Activated CD4-positive, alpha-beta memory T cell treated with anti-CD3 and anti-CD28 coated beads, Interleukin-2, amount 10 ng/mL, durations not matched to agents 7 days and 5 days (primary cell): ENCODE measurements at places on chromosomes 12 and 14. TPM values are rescaled to one million over a fixed set of nuclear protein-coding genes. Genes with fewer than 3 reads are reported as not detected.

DNA sequence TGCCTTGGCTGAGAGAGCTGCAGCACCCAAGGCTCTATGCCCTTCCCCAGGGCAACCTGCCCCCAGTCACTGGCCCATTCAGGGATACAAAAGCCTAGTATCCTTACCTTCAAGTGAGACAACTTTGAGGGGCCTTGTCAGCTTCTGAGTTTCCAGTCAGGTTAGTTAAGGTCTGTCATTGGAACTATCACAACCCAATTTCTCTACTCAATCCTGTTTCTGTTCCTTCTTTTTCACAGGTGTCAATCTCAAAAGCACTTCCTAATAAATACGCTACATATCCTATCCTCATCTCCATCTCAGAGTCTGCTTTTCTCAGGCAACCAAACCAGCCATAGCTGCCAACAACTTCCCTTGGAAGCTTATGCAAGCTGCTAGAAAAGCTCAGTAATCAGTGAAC, 4.9 kb upstream of the PTGDR start:
- DNase-seq: no peak

DNA sequence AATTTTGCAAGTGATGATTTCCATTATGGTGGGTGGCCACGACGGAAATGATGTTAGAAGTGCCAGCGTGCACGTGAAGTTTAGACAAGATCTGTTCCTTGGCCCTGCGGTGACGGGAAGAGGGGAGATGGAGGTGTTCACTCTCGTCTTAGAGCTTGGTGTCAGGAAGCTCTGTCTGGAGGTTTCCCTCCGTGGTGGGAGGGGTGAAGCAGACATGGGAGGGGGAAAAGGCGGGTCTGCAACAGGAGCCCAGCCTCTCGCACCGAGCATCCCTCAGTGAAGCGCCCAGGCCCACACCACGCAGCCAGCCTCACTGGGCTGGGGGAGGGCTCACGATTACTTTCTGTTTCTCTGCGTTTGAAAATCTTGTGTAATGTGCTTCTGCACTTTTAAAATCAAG, 26.3 kb downstream of the EML1 start:
- DNase-seq: peak; percentile 18

GRCh38 chr14:78107166-78107565, 63.0 kb upstream of the NRXN3 start:
- DNase-seq: no peak

DNA sequence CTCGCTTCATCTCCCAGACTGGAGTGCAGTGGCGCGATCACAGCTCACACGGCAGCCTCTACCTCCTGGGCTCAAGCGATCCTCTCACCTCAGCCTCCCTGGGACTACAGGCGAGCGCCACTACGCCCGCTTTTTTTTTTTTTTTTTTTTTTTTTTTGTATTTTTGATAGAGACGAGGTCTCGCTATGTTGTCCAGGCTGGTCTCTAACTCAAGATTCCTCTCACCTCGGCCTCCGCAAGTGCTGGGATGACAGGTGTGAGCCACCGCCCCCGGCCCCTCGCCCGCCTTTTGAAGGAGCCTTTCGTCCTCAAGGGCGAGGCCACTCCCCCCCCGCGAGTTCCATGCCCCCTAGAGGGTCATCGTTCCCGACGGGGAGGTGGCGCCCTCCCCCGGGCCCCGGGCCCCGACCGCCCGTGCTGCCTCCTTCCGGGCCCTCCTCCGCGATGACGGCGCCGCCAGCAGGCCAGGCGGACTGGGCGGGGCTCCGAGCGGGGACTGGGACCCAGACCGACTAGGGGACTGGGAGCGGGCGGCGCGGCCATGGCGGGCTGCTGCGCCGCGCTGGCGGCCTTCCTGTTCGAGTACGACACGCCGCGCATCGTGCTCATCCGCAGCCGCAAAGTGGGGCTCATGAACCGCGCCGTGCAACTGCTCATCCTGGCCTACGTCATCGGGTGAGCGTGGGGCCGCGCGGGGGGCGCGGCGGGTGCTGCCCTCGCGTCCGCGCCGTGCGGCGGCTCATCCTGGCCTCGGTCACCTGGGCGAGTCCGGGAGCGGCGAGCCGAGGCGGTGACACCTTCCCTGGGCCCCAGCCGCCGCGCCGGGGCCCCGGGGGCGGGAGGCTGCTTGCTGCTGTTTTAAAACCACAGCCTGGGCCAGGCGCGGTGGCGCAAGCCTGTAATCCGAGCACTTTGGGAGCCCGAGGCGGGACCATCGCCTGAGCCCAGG, at the start of gene P2RX4:
Gene P2RX4, plus strand, starts transcription at position 506 of the 949 bp plus-strand sequence. Its CDS starts 36 bp downstream, at position 542.
- DNase-seq: peak; percentile 92

- DNase-seq: no peak
Observed at GRCh38 chr14:34502001-34502400, 37.5 kb downstream of the EAPP start.

- no peak for DNase-seq
Observed at GRCh38 chr12:56241424-56242303, 11.8 kb downstream of the SLC39A5 start.

DNA sequence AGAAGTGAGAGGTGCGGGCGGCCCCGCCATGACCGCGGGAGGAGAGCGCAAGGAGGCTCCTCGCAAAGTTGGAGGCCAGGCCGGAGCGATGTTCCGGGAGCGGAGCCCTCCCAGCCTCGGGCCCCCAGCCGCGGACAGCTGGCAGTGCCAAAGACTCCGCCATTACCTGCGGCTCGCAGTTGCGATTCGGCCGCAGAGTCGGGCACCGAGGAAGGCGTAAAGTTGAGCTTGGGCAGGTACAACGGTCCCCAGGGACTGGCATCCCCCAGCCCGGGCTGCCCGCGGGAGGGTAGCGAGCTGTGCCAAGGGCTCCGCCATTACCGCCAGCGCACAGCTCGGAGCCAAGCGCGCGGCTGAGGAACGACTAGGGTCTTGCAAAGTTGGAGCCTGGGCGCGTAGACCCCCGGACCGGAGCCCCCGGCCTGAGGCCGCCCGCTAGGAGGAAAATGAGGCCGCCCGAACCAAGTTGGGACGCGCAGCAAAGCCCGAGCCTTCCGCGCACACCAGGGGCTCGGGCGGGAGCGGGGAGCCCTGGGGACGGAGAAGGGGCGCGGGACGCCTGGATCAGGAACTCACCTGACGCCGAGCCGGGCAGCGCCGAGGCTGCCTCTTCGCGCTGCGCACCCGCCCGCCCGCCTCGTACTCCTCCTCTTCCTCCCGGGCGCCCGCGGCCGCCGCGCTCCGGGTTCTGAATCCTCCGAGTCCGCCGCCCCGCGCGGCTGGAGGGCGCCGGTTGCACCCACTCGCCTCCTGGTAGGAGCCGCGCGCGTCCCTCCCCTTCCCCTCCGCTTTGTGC, 677 bp downstream of the NOS1 start:
- no peak for DNase-seq

DNA sequence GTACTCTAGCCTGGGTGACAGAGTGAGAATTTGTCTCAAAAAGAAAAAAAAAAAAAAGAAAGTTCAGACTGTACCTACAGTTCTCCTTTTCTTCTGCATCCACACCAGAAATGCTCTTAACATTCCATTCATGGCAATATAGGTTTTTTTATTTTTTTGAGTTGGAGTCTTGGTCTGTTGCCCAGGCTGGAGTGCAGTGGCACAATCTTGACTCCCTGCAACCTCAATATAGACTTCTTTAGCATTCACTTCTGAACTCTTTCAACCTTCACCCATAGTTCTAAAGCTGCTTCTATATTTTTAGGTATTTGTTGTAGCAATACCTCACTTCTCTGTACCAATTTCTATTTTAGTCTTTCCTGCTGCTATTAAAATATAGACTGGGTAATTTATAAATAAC, 1095.7 kb downstream of the FLRT2 start:
- no peak for DNase-seq

DNA sequence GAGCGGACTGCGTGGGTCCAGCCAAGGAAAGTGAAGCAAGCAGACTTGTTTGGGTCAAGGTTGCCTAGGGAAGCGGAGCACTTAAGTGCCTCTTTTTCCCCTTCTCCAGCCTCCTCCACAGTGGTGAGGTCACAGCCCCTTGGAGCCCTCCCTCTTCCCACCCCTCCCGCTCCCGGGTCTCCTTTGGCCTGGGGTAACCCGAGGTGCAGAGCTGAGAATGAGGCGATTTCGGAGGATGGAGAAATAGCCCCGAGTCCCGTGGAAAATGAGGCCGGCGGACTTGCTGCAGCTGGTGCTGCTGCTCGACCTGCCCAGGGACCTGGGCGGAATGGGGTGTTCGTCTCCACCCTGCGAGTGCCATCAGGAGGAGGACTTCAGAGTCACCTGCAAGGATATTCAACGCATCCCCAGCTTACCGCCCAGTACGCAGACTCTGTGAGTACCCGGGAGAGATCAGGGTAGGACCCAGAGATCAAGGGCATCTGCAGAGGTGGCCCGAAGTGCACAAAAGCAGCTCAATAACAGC, at the start of gene TSHR:
Gene TSHR, plus strand, starts transcription at position 206 of the 526 bp plus-strand sequence. Its CDS starts 60 bp downstream, at position 266.
- no peak for DNase-seq

DNA sequence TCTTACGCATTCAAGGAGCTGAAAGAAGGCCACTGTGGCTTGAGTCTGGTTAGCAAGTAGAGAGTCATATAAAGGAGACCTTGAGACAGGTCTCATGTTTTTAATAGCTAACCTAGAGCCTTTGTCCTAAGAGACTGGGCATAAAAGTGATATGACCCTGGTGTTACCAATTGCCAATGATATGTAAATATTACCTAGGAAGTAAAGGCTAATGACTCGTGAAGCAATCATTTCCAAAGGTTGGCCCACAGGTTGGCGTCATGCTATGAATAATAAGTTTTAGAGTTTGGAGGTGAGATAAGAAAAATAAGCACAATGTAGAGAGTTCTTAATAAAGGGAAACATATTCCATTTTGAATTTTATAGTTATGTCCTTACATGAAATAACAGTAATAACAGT, 116.6 kb upstream of the PLEKHA5 start:
- DNase-seq: no peak

GRCh38 chr14:101027966-101028365, 124.4 kb upstream of the RTL1 start:
- no peak for DNase-seq

GRCh38 chr14:47328376-47328775, 347.0 kb downstream of the MDGA2 start:
- no peak for DNase-seq

DNA sequence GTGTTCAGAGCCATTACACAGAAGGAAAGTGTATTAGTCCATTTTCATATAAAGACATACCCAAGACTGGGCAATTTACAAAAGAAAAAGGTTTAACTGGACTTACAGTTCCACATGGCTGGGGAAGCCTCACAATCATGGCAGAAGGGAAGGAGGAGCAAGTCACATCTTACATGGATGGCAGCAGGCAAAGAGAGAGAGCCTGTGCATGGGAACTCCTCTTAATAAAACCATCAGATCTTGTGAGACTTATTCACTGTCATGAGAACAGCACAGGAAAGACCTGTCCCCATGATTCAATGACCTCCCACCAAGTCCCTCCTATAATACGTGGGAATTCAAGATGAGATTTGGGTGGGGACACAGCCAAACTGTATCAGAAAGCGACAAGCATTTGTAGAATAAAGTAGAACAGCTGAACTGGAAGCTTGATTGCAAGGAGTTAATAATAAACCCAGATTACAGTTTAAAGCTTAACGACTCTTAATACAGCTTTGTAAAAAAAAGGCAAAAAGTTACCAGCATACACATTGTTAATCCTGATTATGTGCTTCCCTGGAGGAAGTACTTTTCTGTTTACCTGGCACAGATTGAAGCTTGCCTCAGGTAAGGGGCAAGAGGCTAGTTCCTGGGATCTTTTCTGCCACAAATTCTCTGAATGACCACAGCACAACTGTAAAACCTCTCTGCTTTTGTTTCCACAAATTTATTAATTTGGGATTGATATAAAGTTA, 18.1 kb upstream of the STON2 start:
- DNase-seq: no peak

- no peak for DNase-seq
Observed at GRCh38 chr14:36617824-36618223, 35.4 kb upstream of the NKX2-8 start.

DNA sequence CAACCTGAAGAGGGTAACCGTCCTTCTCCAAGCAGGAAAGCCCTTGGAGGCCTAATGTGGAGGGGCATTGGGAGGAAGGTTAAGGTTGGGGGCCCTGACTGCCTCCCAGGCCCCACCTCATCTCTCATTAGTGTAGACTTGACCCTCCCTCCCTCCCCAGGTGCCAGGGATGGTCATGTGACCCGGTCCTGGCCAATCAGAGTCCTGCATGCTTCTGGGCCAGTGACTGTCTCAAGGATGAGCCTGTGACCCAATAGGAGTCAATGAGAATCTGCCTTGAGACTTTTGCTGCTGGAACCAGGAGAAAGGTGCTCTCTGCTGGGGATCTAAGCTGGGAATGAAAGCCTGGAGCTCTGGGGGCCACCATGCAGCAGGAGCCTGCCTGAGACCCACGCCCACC, 70.8 kb downstream of the NCOR2 start:
- peak; percentile 20 for DNase-seq

- DNase-seq: no peak
Observed at GRCh38 chr12:99529966-99530365, 117.6 kb upstream of the GARIN6 start.

GRCh38 chr12:33588725-33589405, 149.2 kb upstream of the SYT10 start:
- DNase-seq: no peak

GRCh38 chr14:53409969-53410368, 256.8 kb upstream of the DDHD1 start:
- no peak for DNase-seq

DNA sequence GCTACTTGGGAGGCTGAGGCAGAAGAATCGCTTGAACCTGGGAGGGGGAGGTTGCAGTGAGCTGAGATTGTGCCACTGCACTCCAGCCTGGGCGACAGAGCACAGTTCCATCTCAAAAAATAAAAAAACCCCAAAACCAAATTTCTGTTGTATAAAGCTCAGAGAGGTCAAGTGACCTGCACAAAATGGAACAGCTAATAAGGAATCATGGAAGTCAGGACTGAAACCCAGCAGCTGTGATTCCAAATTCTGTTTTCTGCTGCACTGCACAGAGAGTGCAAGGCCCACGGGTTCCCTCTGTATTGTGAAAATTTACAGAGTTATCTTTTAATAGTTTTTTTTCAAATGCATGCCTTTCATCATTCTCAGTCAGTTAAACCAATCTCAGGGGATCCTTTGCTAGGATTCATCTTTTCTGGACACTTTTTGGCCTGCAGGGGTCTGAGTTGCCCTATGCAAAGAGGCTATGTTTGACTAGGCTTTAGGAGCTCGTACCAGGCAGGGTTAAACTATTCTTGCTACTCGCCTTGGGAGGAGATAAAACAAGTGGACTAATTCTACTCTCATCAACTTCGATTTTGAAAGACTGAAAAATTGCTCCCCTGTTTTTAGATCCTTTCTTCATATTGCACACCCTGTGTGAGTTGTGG, 26.1 kb upstream of the AACS start:
- no peak for DNase-seq

- DNase-seq: no peak
Observed at GRCh38 chr14:25044106-25044698, 5.7 kb downstream of the STXBP6 start.

Gene ASB2
- total RNA-seq: 99.3 TPM

Gene NEUROD4
- total RNA-seq: not detected

Gene KTN1
- 99.9 TPM for total RNA-seq

Gene RAD51AP1
- 45.6 TPM for total RNA-seq

Gene RIMBP2
- total RNA-seq: not detected

Gene SOAT2
- total RNA-seq: 1.4 TPM

Gene C1QL4
- not detected for total RNA-seq

Gene SYCP3
- total RNA-seq: 0.30 TPM

Gene ASCL1
- total RNA-seq: not detected

Gene NRL
- 2.4 TPM for total RNA-seq

Gene CD163L1
- not detected for total RNA-seq

Gene AGAP2
- total RNA-seq: 84.5 TPM

Gene LMNTD1
- total RNA-seq: not detected

Gene CIROP
- not detected for total RNA-seq

Gene TTC7B
- total RNA-seq: 8.8 TPM

Gene REP15
- not detected for total RNA-seq

Gene CBLN3
- 9.5 TPM for total RNA-seq

Gene C14orf39
- not detected for total RNA-seq

Gene DPF3
- 15.4 TPM for total RNA-seq

Gene ACVRL1
- total RNA-seq: not detected

Gene SLC5A8
- total RNA-seq: not detected

Gene HEBP1
- 12.5 TPM for total RNA-seq
